Central memory CD4-positive, alpha-beta T cell (primary cell): ENCODE measurements at places on chromosomes 1 and 21.
A peak's percentile ranks its signal among the peaks of the same experiment; 100 is the strongest.

GRCh38 chr1:13869172-13869797, 169.3 kb downstream of the PRDM2 start:
- DNase-seq: no peak

- DNase-seq: no peak
Measured at GRCh38 chr1:171803461-171804022, 22.1 kb downstream of the METTL13 start.

DNA sequence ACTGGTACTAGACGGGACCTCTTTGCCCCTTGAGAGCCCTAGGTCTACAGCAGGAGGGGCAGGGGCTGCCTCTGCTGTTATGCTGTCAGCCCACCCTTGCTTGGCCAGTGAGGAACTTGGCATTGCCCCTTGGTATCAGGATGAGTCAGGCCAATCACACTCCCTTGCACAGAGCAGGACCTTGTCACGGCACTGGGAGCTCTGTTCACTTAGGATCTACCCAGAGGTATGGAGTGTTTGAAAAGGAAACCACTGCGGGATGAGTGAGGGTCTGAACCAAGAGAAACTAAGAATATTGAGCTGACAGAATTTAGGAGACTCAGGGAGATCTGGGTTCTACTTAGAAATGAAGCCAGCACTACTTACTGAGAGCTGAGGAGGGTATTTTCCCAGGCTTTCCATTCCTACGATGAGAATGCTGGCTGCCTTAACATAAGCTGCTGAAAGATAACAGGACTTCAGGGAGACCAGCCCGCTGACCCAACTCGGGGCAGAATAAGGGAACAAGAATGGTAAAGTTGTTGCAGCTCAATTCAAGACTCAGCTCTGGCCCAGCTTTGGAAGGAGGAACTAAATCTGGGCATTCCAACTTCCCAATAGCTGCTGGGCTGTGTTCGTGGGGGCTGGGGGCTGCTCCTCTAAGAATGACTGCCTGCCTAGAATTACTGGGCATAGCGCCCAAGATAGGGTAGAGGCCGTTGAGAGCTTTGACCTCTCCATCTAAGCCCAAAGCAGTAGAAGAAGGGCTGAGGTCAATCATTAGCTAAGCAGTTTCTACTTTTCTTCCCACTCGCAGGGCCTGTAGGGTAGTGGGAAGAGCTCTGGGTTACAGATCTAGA, 1.5 kb downstream of the FABP3 start:
- no peak for DNase-seq

- no peak for DNase-seq
Measured at GRCh38 chr21:29053011-29053553, 20.4 kb downstream of the CCT8 start.

DNA sequence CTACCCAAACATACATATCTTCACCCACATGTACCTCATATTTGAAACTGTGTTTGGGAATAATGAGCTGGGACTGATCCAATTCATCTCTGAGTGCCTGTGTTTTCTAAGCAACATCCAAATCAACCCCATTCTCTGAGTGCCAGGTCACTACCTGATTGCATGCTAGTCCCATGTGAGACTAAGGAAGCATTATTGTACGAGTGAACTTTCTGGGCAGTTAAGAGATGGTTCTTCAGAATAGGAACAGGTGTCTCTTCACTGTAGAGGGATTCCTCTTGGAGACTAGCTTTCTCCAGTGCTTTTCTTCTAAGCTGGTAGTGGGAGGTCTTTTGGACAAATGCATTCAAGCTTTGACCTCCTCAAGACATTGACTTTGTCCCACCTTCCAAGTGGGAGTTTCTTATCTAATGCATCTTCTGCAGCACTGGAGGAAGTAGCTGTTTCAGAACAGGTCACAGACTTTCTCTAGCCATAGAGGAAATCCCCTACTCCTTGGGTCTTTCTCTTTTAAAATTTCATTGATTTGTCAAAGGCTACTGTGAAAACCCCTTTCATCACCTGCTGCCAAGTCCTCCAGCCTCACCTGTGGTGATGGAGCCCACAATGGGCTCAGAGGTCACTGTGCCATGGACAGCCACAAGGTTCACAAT, 172.0 kb upstream of the KIAA0040 start:
- DNase-seq: no peak

GRCh38 chr1:46062651-46063319, 69.6 kb downstream of the PIK3R3 start:
- DNase-seq: no peak

GRCh38 chr1:59136541-59137275, 160.2 kb upstream of the FGGY start:
- no peak for DNase-seq

DNA sequence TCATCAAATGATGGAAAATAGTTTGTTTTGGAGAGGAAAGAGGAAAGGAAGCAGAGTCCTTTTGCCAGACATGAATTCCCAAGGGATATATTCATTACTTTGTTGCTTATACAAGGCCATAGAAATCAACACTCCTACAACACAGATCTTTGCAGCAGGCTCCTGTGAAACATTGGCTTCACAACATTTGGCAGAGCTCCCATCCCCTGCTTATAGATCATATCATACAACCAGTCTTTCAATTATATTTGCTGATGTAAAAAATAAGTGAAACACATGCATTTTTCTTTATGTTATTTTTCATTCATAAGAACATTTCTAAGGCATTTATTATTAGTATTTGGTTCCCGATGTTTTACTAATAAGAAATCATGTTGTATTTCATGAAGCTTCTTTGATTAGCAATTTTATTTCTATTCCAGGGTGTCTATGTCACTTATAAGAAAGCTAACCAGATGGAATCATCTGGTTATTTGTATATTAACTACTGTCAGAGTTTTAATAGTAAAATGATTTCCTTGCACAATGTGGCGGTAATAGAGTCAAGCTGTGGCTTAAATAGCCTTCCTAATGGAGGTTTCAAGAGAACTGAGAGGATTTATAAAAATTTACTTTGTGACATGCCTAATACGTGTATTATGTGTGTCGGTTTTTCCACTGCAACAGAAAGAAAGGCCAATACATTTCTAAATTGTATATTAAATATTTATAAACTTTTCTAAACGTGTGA, 470.3 kb upstream of the NCAM2 start:
- no peak for DNase-seq

- no peak for DNase-seq
Measured at GRCh38 chr1:3135073-3135702, 66.2 kb downstream of the PRDM16 start.

GRCh38 chr1:219476116-219476515, 136.8 kb downstream of the ZC3H11B start:
- DNase-seq: no peak

- DNase-seq: no peak
Measured at GRCh38 chr1:38183096-38183495, 136.5 kb upstream of the POU3F1 start.

- DNase-seq: no peak
Measured at GRCh38 chr1:29696656-29697390, 460.5 kb downstream of the PTPRU start.

DNA sequence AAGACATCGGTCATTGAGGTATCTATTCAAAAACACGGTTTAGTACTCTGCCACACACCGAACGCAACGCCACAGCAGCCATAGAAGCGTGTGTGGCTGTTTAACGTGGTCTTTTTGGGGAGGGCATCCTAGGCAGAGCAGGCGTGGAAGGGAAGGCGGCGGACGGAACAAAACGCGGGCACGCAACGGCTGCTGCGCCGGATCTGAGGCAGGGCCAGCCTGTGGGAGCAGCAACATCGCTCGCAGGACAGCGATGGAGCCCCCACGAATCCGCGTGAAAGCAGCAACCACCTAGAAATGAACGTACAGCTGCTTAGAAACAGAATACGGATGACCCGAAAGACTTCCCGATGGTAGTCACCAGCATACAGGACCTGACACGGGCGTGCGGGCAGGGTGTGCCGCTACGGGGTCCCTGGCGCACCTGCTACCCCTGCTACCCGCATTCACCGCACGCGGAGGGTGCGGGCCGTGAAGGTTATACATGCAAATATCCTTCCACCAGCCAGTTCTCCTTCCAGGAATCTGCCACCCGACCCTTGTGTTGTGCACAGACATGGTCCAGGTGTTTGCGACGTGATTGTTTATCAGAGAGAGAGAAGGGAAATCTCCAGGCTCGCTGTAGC, 114.4 kb upstream of the COL6A1 start:
- DNase-seq: no peak

GRCh38 chr1:57770236-57770635, 346.4 kb upstream of the DAB1 start:
- DNase-seq: no peak

GRCh38 chr21:33212159-33212851, 17.4 kb upstream of the IFNAR2 start:
- DNase-seq: peak; percentile 15

DNA sequence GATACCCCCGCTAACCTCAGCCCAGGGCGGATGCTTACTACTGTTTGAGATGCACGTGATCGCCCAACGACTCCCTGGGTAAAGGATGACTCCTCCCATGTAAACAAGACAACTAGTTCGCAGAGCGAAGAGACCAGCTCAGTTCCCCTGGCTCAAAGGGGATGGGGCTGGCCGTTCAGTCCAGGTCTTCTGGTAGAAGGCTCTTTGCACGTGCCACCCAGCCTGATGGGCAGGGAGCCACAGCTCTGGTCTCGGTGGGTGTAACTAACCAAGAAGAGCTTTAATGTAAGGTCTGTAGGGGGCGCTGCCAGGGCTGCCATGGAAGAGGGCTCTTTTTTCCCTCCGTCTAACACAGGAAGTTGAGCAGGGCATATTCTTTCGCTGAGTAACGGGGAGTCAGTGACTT, 49.4 kb upstream of the PARP1 start:
- DNase-seq: peak; percentile 51

DNA sequence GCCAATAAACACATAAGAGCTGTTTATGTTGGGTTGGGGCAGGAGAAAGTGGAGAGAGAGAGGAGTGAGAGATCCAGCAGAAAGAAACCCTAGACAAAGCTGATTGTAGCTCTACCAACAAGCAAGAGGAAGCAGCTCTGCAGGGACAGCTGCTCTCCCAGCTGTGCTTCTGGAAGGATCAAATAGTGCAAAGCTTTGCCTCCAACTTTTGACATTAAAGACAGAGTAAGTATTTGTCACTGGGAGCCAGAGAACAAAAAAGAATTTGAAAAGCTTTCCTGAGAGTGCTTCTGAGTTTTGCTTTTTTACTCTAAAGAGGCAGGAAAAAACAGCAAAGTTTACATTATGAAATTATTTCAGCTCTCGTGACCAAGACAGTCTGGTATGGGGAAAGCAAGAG, 28.5 kb upstream of the C1orf198 start:
- no peak for DNase-seq

DNA sequence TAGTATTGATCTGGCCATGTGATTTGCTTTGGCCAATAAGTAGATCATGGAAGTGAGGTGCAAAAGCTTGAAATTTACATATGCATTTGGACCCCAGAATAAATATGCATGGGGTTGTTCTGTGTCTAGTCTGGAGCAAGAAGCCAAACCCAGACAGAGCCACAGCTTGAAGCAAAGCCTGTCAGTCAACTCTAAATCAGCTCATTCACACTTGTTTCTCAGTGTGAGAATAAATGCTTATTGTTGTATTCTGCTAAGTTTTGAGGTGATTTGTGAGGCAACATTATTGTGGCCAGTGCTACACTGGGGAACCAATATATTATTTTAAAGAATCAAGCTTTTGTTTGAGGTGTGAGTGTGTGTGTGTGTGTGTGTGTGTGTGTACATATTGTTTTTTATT, 12.2 kb upstream of the PGLYRP3 start:
- DNase-seq: no peak

- no peak for DNase-seq
Measured at GRCh38 chr1:41535716-41536115, 51.2 kb upstream of the EDN2 start.

GRCh38 chr1:101697072-101697471, 299.7 kb downstream of the OLFM3 start:
- DNase-seq: no peak

- DNase-seq: no peak
Measured at GRCh38 chr1:75985827-75986226, 53.6 kb upstream of the ASB17 start.

GRCh38 chr1:39150779-39151178, 53.7 kb upstream of the MACF1 start:
- DNase-seq: no peak

- no peak for DNase-seq
Measured at GRCh38 chr1:31470794-31471315, 57.8 kb downstream of the SERINC2 start.

DNA sequence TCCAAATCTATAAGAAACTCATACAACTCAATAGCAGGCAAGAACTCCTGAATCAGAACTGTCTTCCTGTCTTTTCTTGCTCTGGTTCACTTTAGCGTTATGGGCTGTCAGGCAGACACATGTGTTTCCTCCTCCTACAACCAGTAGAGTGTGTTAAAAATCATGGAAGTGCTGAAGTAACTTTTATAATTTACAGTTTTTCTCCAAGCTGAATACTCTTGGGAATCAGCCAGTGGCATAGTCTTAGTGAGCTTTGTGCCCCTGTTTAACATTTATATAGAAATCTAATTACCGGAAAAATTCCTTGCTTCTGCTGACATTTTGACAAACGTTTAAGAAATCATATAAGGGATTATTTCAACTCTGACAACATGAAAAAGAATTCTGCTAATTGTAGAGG, 113.1 kb upstream of the RGS18 start:
- no peak for DNase-seq

DNA sequence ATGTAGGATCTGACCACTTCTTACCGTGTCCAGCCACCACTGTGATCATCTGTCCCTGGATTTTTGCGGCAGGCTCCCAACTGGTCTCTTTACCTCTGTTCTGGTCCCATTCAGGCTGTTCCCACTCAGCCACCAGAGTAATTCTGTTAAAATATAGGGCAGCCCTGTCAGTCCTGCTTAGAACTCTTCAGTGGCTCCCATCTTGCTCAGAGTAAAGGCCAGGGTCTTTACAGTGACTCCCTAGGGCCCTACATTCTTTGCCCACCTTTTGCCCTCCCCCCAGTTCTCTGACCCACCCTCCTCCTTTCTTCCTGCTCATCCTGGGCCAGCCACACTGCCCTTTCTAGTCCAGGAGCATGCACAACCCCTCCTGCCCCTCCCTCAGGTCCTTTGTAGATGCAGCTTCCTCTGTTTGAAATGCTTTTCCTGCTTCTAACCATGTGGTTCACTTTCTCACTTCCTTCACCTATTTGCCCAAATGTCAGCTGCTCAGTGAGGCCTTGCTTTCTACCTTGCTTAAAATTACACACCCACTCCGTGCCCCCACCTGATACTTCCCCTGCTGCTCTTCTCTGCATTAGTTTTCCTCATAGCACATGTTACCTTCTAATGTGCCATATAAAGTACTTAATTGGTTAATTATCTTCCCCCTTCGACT, 7.8 kb downstream of the UBIAD1 start:
- peak; percentile 28 for DNase-seq

GRCh38 chr1:55214212-55214933, 791 bp downstream of the USP24 start:
- DNase-seq: peak; percentile 21

GRCh38 chr1:247574664-247575063, 13.5 kb upstream of the OR2G2 start:
- no peak for DNase-seq

DNA sequence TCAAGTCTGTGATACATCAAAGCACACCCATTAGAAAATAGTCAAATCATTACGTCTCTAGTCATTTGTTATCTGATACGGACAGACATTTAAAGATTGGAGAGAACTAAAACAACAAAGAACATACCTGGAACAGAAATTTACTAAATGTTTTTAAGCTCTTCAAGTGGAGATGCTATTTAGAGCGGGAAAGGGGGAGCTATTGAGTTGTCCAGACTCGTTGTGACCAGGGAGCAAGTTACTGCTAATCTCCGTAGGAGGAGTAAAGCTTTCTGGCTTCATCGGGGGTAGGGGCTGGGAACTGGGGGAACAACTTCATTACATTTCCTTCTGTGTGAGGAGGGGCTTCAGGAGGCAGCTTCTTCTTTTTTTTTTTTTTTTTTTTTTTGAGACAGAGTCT, 129.7 kb downstream of the RNF220 start:
- no peak for DNase-seq
